Frontal cortex (tissue), 4 donors: ENCODE measurements at places on chromosomes 12 and 14. TPM values are rescaled to one million over a fixed set of nuclear protein-coding genes. Genes with fewer than 3 reads are reported as not detected.

Gene CLEC6A
- not detected for total RNA-seq

Gene STAB2
- not detected for total RNA-seq

Gene CCDC177
- total RNA-seq: 4.5 TPM

Gene GYS2
- total RNA-seq: not detected

Gene NKX2-1
- 0.82 TPM for total RNA-seq

Gene SIRT4
- 4.1 TPM for total RNA-seq

Gene SYNDIG1L
- total RNA-seq: 6.9 TPM

Gene CD27
- total RNA-seq: 0.41 TPM

Gene OR11H7
- total RNA-seq: not detected

Gene CAMKK2
- 38.3 TPM for total RNA-seq

Gene STXBP6
- 37.9 TPM for total RNA-seq

Gene ADAMTS20
- 0.41 TPM for total RNA-seq

Gene NFATC4
- total RNA-seq: 2.9 TPM

Gene AMDHD1
- 0.82 TPM for total RNA-seq

Gene GLIPR1L1
- total RNA-seq: under 0.01 TPM

Gene DDIT3
- 4.9 TPM for total RNA-seq

Gene C1QL4
- total RNA-seq: 0.41 TPM

Gene SSTR1
- total RNA-seq: 8.2 TPM

Gene IAPP
- total RNA-seq: under 0.01 TPM

Gene IKZF4
- total RNA-seq: 1.6 TPM

Gene ART4
- total RNA-seq: not detected

Gene LRRC43
- 2.0 TPM for total RNA-seq

Gene SOX5
- 107 TPM for total RNA-seq

Gene GUCY2C
- under 0.01 TPM for total RNA-seq

Gene KRT85
- not detected for total RNA-seq

Gene LRRK2
- 8.6 TPM for total RNA-seq
